Stomach (tissue), 19 donors: ENCODE measurements at places on chromosomes 3 and 15. TPM values are rescaled to one million over a fixed set of nuclear protein-coding genes. Genes with fewer than 3 reads are reported as not detected.

DYNC1LI1 gene
- 26.2 TPM for total RNA-seq

CPNE4 gene
- total RNA-seq, result 4.1 TPM

NR2F2 gene
- 70.5 TPM for total RNA-seq

SEMA7A gene
- total RNA-seq, result 1.3 TPM

DAG1 gene
- total RNA-seq, result 67.5 TPM

CHRD gene
- 9.9 TPM for total RNA-seq

SLC28A2 gene
- 1.8 TPM for total RNA-seq

EFHB gene
- total RNA-seq, result not detected

SELENOT gene
- total RNA-seq, result 219 TPM

NOX5 gene
- not detected for total RNA-seq

CIDEC gene
- 2.3 TPM for total RNA-seq

GMPS gene
- total RNA-seq, result 33.8 TPM

IRAK2 gene
- total RNA-seq, result 0.45 TPM

DNA sequence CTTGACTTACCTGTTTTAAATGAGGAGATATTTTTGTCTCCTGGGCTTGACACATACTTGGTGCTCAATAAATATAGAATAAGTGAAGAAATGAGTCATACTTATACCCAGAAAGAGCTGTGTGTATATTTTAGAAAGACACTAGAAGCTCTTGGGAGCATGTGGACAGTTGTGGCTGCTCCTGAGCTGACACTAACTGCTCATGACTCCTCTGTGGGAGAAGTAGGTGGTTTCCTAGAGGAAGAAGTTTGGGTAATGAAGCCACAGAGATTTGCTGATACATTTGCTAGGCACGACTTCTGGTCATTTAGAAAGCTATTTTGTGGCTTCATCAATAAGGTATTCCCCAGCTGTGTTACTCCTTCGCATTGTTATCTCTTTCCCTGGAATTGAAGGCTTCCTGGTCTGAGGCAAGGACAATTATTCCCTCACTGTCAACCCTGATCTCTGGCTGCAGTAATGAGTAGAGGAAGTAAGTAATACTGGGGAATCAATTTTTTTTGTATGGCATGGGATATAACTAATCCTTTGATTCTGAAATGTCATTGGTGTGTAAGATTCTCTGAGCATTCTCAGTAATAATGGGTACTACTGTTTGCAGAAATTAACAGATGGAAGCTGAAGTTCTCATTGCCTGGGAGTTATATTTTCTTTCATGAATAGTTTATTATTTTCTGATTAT, 79.6 kb upstream of the DCBLD2 start:
- H3K36me3 ChIP-seq, result no peaks in the 10 kb centered on the region
- H3K4me1 ChIP-seq, result no peaks in the 10 kb centered on the region
- H3K4me3 ChIP-seq, result no peak overlapping the region
- H3K27me3 ChIP-seq, result no peaks in the 10 kb centered on the region
- DNase-seq, result no peak

DNA sequence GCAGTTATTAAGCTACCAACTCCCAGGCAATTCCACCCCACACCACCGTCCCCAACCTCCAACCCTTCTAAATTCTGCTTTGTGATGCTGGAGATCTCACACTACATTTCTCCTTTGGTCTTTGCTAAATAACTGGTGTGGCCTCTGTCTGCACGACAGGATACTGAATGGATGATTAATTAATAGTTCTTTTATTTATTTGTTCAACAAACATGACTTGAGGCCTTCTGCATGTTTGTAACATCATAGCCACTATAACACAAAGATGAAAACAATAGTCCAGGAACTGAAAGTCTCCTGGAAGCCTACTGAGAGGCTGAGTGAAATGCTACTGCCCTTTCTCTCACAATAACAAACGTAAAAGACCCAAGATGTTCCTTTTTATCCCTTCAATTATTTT, 609.5 kb upstream of the UBE2E2 start:
- DNase-seq, result no peak
- H3K36me3 ChIP-seq, result no peaks in the 10 kb centered on the region
- H3K4me1 ChIP-seq, result no peaks in the 10 kb centered on the region

GRCh38 chr3:139558351-139559266, 19.1 kb upstream of the RBP1 start:
- H3K4me1 ChIP-seq, result peaks cover 3% of the 10 kb centered on the region
- H3K36me3 ChIP-seq, result peaks cover 18% of the 10 kb centered on the region
- no peaks in the 10 kb centered on the region for H3K27me3 ChIP-seq
- no peak overlapping the region for H3K27ac ChIP-seq
- H3K4me3 ChIP-seq, result no peak overlapping the region

DNA sequence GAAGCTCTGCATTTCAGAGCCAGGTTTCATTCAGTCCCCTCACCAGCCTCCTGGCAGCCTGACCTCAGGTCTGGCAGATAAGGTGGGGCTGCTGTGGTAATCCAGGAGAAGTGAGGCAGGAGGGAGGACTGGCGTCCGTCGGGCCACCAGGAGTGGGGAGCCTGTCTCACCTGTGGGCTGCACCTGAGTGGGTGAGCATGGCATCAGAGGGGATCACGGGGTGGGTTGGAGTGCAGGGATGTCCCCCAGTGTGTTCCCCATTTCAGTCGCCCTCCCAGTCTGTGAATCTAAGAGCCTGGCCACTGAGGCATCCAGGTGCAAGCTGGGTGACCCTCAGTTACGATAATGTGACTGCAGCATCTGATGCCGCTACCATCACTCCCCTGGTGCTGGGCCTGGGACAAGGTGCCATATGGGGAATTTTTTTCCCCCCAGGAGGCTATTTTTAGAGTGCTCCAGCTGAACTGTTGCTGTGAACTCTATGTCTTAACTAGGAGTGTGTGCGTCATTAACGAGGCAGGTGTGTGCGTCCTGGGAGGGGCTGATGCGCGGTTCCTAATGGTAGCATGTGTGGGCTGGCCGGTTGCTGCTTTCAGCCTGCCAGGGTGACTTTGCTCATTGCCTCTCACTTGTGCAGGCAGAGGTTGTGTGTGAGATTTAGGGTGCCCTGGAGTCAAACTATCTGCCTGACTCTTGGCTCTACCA, 165.2 kb downstream of the SLCO3A1 start:
- no peaks in the 10 kb centered on the region for H3K4me1 ChIP-seq
- no peaks in the 10 kb centered on the region for H3K36me3 ChIP-seq
- DNase-seq, result no peak
- H3K4me3 ChIP-seq, result no peak overlapping the region

DNA sequence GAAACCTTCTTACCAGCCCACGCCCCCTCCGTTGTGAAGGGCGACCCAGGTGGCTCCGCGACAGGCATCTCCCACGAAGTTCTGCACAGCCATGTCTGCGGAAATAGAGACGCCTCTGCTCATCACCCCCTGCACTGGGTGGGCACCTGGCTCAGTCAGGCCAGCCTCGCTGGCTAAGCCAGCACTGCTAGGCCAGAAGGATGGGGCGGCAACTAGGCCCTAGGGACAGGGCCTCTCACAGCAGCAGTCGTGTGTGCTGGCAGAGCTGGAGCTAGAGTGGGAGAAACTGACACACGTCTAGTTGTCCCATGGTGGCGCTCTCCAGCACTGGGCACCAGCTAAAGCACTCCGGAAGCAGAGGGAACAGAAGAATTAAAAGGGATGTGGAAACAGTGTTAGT, 12.5 kb upstream of the ZXDC start:
- no peaks in the 10 kb centered on the region for H3K36me3 ChIP-seq
- H3K27me3 ChIP-seq, result no peaks in the 10 kb centered on the region
- no peak for DNase-seq
- no peak overlapping the region for H3K4me3 ChIP-seq
- H3K4me1 ChIP-seq, result no peaks in the 10 kb centered on the region
- no peak overlapping the region for H3K27ac ChIP-seq

DNA sequence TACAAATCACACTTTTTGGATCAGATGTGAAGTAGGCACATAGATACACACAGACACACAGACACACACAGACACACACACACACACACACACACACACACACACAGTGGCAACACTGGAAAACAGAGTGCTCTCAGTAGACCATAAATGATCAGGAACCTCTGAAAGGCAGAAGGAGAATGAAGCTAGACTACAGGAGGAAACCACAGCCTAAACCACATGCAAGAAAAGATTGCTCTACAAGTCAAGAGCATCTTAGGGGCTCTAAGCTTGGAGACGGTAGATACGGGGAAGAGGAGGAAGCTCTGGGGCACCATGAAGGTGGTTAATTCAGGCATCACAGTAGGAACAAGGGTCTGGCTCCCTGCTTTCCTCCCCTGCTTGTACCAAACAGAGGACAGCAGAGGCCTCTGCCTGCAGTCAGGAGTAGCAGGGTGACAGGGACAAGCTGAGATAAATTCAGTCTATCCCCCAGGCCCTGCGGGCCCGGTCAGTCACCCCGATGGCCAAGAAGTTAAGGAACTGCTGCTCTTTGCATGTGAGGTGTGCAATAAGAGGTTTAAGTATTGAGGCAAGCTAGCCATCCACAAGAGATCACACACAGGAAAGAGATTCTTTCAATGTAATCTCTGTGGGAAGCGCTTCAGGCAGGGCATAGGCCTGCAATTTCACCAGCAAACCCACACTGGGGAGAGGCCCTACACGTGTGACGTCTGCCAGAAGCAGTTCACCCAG, 23.5 kb upstream of the ARPIN start:
- peak; percentile 23 for DNase-seq
- H3K36me3 ChIP-seq, result no peaks in the 10 kb centered on the region
- no peaks in the 10 kb centered on the region for H3K27me3 ChIP-seq
- no peaks in the 10 kb centered on the region for H3K4me1 ChIP-seq
- H3K27ac ChIP-seq, result no peak overlapping the region

DNA sequence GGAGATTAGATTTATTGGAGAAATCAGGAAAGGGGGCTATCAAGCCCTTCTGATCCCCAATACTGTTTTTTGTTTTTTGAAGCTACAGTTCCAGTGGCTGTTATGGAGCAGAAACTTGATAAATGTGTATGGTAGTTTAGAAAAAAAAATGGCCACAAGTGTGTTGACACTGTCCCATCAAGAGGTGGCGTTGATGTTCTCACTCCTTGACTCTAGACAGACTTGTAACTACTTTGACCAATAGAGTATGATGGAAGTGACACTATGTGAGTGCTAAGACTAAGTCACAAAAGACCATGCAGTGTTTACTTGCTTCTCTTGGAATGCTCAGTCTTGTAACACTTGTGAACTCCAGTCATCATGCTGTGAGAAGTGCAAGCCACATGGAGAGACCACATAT, 356.7 kb downstream of the PDCD6IP start:
- no peaks in the 10 kb centered on the region for H3K36me3 ChIP-seq
- no peaks in the 10 kb centered on the region for H3K4me1 ChIP-seq
- no peak overlapping the region for H3K27ac ChIP-seq
- H3K4me3 ChIP-seq, result no peak overlapping the region
- DNase-seq, result no peak
- H3K27me3 ChIP-seq, result no peaks in the 10 kb centered on the region

GRCh38 chr3:102887431-102887830, 452.6 kb downstream of the ZPLD1 start:
- no peaks in the 10 kb centered on the region for H3K27me3 ChIP-seq
- no peak for DNase-seq
- no peaks in the 10 kb centered on the region for H3K36me3 ChIP-seq

- H3K4me1 ChIP-seq, result no peaks in the 10 kb centered on the region
- no peaks in the 10 kb centered on the region for H3K27me3 ChIP-seq
- H3K4me3 ChIP-seq, result no peak overlapping the region
- DNase-seq, result no peak
These were observed 982.9 kb downstream of the TUSC7 start for GRCh38 chr3:117692416-117692995.

- H3K4me3 ChIP-seq, result peak overlapping the region; percentile 75
- H3K4me1 ChIP-seq, result peaks cover 11% of the 10 kb centered on the region
- no peaks in the 10 kb centered on the region for H3K27me3 ChIP-seq
- no peak for DNase-seq
- H3K36me3 ChIP-seq, result no peaks in the 10 kb centered on the region
- peak overlapping the region; percentile 95 for H3K27ac ChIP-seq
These were observed 369 bp upstream of the U2SURP start for GRCh38 chr3:143001034-143001368.

GRCh38 chr3:64209866-64210621, 15.2 kb downstream of the PRICKLE2 start:
- no peaks in the 10 kb centered on the region for H3K36me3 ChIP-seq
- H3K4me3 ChIP-seq, result no peak overlapping the region
- H3K4me1 ChIP-seq, result peaks cover 40% of the 10 kb centered on the region
- peak; percentile 74 for DNase-seq
- H3K27ac ChIP-seq, result peak overlapping the region; percentile 47

DNA sequence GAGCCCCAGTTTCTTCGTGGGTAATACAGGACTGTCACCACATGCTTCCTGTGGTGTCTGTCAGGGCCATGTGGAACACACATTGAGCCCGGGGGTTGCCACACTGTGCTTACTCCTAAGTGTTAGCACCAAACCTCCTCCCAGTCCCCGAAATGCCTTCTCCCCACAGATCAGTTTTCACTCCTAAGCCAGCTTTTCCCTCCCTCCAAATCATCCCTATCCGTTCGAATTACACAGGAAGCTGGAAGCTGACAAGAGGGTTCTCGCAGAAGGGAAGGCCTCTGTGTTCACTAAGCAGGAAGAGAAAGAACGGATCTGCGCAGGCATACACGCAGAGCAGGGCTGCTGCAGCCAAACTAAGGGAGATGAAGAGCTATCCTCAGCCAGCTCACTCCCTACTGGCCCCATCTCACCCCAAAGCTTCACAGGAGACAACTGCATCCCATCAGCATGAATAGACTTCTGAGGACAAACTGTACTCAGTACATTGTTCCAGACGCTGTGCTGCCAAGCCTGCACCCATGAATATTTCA, 32.3 kb downstream of the XXYLT1 start:
- no peak for DNase-seq
- peaks cover 30% of the 10 kb centered on the region for H3K4me1 ChIP-seq

DNA sequence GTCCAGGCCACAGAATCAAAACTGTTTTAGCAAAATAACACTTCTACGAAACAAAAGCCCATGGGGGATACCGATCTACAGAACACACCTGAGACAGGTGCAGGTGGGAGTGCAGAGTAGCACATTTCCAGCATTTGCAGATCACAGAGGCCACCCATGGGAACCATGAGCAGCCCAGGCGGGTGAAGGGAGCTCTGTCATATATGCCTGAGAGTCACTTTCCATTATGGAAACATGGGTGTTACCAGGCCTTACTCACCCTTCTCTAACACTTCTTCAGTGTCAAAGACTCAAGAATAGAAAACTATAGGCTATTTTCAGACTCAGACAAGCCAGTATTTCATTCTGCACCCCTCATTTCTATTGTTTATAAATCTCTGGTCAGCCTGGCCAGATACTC, 3.5 kb downstream of the PLA1A start:
- peaks cover 5% of the 10 kb centered on the region for H3K4me1 ChIP-seq
- H3K4me3 ChIP-seq, result no peak overlapping the region
- DNase-seq, result no peak
- no peak overlapping the region for H3K27ac ChIP-seq
- H3K27me3 ChIP-seq, result no peaks in the 10 kb centered on the region
- no peaks in the 10 kb centered on the region for H3K36me3 ChIP-seq
